Breast epithelium (tissue), 4 donors: ENCODE measurements at places on chromosomes 4 and X.
A peak's percentile ranks its signal among the peaks of the same experiment; 100 is the strongest.

DNA sequence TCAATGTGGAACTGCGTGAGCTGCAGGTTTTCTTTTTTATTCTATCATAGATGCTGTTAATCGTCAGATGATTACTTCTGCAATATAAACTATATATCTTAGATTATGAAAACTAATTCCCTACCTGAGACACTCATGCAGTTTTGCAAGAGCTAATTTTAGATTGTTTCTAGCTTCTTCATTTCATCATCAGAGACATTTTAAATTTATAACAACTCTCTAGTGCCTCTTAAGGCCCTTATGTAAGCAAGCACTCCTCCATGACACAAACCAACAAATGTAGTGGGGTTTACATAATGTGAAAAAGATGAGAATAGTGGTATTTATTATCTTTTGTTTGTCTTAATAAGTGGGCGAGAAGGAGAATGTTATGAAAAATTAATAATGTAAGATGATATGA, 170.2 kb upstream of the ETNPPL start:
- H3K36me3 ChIP-seq = no peaks in the 10 kb centered on the region
- no peaks in the 10 kb centered on the region for H3K4me1 ChIP-seq
- H3K4me3 ChIP-seq = no peak overlapping the region
- no peak overlapping the region for H3K27ac ChIP-seq
- DNase-seq = no peak
- no peaks in the 10 kb centered on the region for H3K27me3 ChIP-seq

DNA sequence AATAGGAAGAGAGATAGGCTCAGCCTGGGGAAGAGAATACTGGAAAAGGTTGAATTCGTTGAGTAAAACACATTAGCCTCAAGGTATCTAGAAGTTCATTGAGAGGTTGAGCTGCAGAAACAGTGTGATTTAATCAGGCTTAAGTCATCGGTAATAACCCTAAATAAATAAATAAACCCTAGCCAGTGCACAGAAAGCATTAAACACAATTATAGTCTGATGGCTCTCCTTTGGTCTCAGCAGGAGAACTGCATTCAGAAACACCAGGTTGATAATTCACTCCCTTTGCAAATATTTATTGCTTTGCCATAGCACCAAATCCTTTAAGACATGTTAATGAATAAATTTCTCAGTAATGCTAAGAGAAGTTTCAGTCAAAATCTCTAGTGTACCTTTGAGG, 9.6 kb downstream of the DCX start:
- no peak for DNase-seq
- no peaks in the 10 kb centered on the region for H3K4me1 ChIP-seq
- H3K4me3 ChIP-seq = no peak overlapping the region

GRCh38 chr4:25621027-25621930, 34.4 kb upstream of the SLC34A2 start:
- no peak for DNase-seq
- no peaks in the 10 kb centered on the region for H3K27me3 ChIP-seq
- no peaks in the 10 kb centered on the region for H3K4me1 ChIP-seq
- H3K36me3 ChIP-seq = no peaks in the 10 kb centered on the region
- peak overlapping the region; percentile 8 for H3K4me3 ChIP-seq
- no peak overlapping the region for H3K27ac ChIP-seq

GRCh38 chrX:97672608-97673007, 788.9 kb downstream of the RPA4 start:
- H3K27ac ChIP-seq = no peak overlapping the region
- no peaks in the 10 kb centered on the region for H3K27me3 ChIP-seq
- no peaks in the 10 kb centered on the region for H3K4me1 ChIP-seq
- DNase-seq = no peak
- no peaks in the 10 kb centered on the region for H3K36me3 ChIP-seq
- H3K4me3 ChIP-seq = no peak overlapping the region

DNA sequence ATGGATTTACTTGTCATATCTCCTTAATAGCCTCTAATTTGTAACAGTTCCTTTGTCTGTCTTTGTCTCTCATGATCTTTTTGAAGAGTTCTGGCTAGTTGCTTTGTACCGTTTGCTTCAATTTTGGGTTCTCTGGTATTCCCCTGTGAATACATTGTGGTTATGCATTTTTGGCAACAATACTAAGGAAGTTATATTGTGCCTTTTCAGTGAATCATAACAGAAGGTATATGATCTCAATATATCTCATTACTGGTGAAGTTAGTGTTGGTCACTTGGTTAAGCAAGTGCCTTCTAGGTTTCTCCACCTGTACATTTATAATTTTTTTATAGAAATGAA, 48.6 kb downstream of the DCLK2 start:
- no peak for DNase-seq
- no peaks in the 10 kb centered on the region for H3K27me3 ChIP-seq
- no peak overlapping the region for H3K4me3 ChIP-seq
- H3K36me3 ChIP-seq = no peaks in the 10 kb centered on the region
- no peak overlapping the region for H3K27ac ChIP-seq
- no peaks in the 10 kb centered on the region for H3K4me1 ChIP-seq

- H3K4me3 ChIP-seq = no peak overlapping the region
- no peak overlapping the region for H3K27ac ChIP-seq
- H3K27me3 ChIP-seq = no peaks in the 10 kb centered on the region
- no peaks in the 10 kb centered on the region for H3K36me3 ChIP-seq
Measured at GRCh38 chrX:63675716-63676115, 109.3 kb downstream of the ARHGEF9 start.

- no peak overlapping the region for H3K27ac ChIP-seq
- no peak overlapping the region for H3K4me3 ChIP-seq
- no peak for DNase-seq
Measured at GRCh38 chr4:116183241-116183640, 902.1 kb downstream of the TRAM1L1 start.

DNA sequence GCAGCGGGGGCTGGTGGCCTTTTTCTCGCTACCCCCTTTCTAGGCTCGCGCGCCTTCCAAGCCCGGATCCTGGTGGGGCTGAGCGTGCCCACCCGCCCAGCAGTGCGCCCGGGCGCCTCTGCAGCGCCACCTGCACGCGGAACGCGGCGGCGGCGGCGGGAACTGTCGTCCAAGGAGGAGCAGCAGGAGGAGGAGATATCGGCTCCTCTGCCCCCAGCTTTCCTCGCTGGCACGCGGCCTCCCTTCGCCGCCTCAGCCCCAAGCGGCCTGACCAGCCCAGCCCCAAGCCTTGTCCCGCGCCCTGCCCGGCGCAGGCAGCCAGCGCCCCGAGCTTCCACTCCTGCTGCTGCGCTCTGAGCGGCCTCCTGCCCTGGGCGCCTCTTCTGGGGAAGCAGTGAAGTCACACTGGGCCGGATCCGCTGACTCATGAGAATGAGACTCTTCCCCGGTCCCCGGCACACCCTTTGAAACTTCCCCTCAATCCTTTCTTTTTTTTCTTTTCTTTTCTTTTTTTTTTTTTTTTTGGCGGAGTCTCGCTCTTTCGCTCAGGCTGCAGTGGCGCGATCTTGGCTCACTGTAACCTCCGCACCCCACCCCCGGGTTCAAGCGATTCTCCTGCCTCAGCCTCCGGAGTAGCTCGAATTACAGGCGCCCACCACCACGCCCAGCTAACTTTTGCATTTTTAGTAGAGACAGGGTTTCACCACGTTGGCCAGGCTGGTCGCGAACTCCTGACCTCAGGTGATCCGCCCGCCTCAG, 10.6 kb upstream of the ELF4 start:
- no peaks in the 10 kb centered on the region for H3K4me1 ChIP-seq
- H3K4me3 ChIP-seq = peak overlapping the region; percentile 35
- DNase-seq = no peak
- no peaks in the 10 kb centered on the region for H3K27me3 ChIP-seq
- no peaks in the 10 kb centered on the region for H3K36me3 ChIP-seq

DNA sequence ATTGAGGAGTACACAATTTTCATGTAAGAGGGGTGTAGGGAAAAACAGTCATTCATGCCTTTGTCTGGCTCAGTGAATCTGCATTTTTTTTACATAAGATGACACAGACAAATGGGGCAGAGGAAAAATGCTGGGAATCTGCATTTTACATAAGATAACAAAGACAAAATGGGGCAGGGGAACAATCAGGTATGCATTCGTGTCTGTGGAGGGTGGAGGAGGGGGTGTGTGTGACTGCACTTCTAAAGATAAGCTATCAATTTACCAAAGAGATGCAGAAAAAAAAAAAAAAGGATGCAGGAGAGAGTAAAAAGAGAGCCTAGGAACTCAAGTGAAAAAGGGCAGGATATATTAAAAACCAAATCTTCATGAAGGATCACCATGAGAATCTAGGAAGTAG, 637.4 kb downstream of the ZNF674 start:
- DNase-seq = no peak
- peaks cover 31% of the 10 kb centered on the region for H3K27me3 ChIP-seq
- H3K4me3 ChIP-seq = no peak overlapping the region
- no peaks in the 10 kb centered on the region for H3K36me3 ChIP-seq
- H3K4me1 ChIP-seq = no peaks in the 10 kb centered on the region
- H3K27ac ChIP-seq = no peak overlapping the region

- no peak overlapping the region for H3K27ac ChIP-seq
- no peak for DNase-seq
- H3K4me1 ChIP-seq = no peaks in the 10 kb centered on the region
- H3K36me3 ChIP-seq = no peaks in the 10 kb centered on the region
- no peak overlapping the region for H3K4me3 ChIP-seq
- no peaks in the 10 kb centered on the region for H3K27me3 ChIP-seq
Measured at GRCh38 chr4:128907981-128908380, 98.5 kb downstream of the JADE1 start.

GRCh38 chrX:34653811-34654210, 3.3 kb downstream of the TMEM47 start:
- H3K27ac ChIP-seq = peak overlapping the region; percentile 53
- no peaks in the 10 kb centered on the region for H3K27me3 ChIP-seq
- peak overlapping the region; percentile 67 for H3K4me3 ChIP-seq
- no peak for DNase-seq

DNA sequence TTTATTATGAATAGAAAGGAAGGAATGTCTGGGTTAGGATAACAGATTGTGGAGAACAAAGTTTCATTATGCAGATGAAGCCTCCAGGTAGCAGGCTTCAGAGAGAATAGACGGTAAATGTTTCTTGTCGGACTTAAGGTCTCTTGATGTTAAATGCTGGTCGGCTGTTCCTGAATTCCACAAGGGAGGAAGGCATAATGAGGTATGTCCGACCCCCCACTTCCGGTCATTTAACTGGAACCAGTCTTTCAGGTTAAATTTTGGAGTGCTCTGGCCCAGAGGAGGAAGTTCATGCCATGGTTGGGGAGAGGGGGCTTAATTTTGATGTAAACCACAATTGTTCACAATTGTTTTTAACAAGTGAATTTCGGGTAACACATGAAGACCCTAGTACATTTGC, 158.1 kb upstream of the VCX3A start:
- no peaks in the 10 kb centered on the region for H3K27me3 ChIP-seq
- no peak for DNase-seq
- H3K4me1 ChIP-seq = no peaks in the 10 kb centered on the region
- H3K4me3 ChIP-seq = no peak overlapping the region
- no peaks in the 10 kb centered on the region for H3K36me3 ChIP-seq

DNA sequence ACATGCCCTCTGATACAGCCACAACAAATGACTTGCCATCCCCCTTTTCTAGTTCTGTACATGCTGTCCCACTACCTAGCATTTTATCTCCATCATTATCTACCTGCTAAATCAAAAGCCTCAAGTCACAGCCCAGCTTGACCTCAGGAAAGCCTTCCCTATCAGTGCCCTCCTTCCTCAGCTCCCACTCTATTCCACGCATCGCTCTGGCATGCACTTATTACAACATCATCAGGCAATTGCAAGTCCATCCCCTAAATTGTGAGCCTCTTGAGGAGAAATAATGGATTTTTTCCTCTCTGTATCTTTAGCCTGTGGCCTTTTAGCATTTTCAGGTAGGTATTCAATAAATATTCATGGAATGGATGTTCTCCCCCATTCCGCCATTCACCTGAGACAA, 5.7 kb downstream of the ARL13A start:
- no peak overlapping the region for H3K27ac ChIP-seq
- DNase-seq = no peak
- H3K27me3 ChIP-seq = peaks cover 4% of the 10 kb centered on the region
- no peak overlapping the region for H3K4me3 ChIP-seq

- H3K36me3 ChIP-seq = no peaks in the 10 kb centered on the region
- H3K4me1 ChIP-seq = no peaks in the 10 kb centered on the region
- no peak overlapping the region for H3K4me3 ChIP-seq
- H3K27me3 ChIP-seq = no peaks in the 10 kb centered on the region
Measured at GRCh38 chr4:177356206-177356605, 46.5 kb downstream of the NEIL3 start.

DNA sequence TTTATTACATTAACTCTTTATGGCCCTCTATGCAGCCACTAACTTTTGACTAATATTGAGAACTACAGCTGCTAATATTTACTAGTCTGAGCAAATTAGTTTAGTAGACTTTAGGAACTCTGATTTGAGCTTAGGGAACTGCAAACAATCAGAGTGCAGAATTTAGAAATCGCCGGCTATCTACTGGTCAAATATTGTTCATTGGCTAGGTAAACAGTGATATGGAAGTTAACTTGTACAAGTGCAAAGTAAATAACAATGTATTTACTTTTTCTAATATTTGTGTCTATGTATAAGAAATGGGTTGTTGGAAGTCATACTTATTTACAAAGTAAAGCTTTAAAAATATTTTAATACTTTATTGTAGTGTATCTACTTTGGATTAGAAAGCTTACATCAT, 279.6 kb downstream of the CFAP299 start:
- H3K36me3 ChIP-seq = no peaks in the 10 kb centered on the region
- H3K4me3 ChIP-seq = no peak overlapping the region
- DNase-seq = no peak
- no peaks in the 10 kb centered on the region for H3K4me1 ChIP-seq
- no peaks in the 10 kb centered on the region for H3K27me3 ChIP-seq

DNA sequence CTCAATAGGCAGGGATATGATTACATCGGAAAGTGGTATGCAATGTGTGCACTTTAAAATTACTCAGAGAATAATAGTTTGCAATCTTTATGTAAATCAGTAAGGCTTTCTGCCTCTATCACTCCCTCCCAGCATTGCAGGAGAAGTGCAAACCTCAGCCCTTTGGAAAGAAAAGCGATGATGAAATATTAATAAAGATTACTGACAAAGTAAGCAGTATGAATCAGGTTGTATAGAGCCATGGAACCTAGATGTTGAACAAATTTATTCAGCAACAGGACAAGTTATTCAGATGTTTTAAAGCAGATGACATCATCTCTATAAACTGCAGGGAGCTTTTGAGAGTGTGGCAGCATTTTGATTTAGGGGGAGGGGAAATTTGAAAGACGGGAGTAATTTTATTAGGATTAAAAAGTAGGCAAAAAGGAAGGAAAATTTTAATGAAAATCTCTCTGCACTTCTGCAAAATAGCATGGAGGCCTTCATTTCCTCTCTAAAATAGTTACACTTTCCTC, 631.7 kb upstream of the GRIA3 start:
- no peak overlapping the region for H3K27ac ChIP-seq
- no peak for DNase-seq
- no peaks in the 10 kb centered on the region for H3K36me3 ChIP-seq
- no peaks in the 10 kb centered on the region for H3K27me3 ChIP-seq
- H3K4me1 ChIP-seq = no peaks in the 10 kb centered on the region
